ENCODE measurements at places on chromosomes 11 and 22.

DNA sequence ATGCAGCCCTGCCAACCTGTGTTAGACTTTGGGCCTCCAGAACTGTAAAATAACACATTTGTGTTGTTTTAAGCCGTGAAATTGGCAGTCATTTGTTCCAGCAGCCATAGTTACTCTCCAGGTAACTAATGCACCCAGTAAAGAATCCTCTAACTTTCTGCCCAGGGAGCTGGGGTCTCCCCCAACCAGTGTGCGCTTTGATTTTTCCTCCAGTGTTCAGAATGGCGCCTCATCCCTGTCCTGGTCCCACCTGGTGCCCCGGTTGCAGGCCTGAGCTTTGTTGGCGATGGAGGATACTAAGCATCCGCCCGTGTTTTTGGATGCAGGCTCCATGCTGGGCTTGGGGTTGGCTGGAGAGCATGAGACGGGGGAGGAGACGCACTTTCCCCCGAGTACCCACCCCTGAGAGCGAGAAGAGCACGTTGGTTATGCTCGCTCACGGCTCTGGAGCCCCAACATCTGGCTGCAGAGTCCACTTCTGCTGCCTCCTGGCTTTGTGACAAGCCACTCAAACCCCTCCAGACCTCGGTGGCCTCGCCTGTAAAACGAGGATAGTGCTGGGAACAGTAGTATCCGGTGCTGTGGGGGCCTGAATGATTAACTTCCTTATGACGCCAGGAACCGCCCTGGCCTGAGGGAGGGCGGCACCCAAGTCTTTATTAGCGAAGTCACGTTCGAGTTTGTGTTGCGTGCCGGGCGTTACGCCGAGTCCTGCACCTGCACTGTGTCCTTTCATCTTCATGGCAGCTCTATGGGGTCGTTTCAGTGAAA, 25.8 kb downstream of the MRGPRD start:
- no peak for DNase-seq

- peak; percentile 81 for DNase-seq
These were observed 18.2 kb downstream of the ADM start for GRCh38 chr11:10322830-10323792.

GRCh38 chr11:133215596-133216230, 316.6 kb downstream of the OPCML start:
- DNase-seq: no peak

DNA sequence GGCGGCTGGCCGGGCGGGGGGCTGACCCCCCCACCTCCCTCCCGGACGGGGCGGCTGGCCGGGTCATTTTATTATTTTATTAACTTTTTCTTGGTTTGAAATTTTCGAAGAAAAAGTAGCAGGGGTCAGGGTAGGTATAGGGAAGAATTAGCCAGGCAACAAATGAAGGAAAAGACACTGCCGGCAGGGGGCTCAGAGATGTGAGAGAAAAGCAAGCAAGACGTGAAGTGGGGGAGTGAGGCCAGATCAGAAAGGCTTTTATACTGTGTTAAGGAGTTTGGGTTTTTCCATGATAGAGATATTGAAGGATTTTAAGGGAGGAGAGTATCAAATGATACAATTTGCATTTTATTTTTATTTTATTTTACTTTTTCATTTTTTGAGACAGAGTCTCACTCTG, 19.0 kb downstream of the RNF214 start:
- no peak for DNase-seq

DNA sequence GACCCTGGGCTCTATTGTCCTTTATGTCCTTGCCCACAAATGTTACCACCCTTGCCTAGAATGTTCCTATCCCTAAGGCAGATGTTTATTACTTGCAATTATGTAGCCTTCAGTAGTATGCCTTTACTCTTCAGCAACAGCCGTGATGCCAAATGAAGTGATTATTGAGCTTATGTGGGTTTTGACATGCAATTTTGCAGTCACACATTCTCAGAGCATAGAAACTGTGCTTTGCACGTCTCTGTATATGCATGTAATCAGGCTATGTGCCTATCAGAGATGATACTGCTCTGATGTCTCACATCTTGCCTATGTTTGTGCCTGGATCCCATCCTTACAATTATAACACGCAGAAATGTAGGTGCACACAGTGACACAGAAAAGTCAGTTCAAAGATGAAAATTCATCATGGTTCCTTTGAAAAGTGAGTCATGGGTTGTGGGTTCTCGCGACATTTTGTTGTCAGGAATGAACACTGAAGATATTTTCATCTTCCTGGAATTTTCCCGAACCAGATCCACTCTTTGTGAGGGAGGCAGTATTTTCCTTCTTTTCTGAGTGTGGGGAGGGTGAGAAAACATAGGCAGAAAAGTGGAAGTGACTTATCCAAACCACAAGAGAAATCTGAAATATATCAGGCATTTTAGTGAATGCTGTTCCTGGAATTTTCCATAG, 81.1 kb downstream of the BMAL1 start:
- DNase-seq: no peak

DNA sequence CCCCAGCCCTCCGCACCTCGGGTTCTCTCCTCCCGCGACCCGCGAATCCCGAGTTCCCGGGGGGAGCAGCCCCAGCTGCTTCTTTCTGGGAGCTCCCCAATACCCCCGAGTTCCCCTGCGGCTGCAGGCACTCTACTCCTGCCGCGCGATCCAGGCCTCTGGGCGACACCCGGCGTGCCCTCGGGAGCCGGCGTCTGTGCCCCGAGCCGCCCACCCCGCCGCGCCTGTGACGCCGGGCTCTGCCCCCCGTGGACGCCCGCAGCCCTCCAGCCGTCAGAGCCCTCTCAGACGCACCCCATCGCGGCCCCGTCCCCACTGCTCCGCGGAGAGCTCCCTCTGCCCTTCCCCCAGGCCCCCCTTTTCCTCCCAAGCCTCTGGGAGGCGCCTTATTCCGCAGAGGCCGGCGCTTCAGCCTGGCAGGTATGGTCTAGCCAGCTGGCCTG, 422 bp downstream of the GLB1L2 start:
- DNase-seq: no peak

Data from AG09319 (cell line).